ENCODE measurements at places on chromosomes 7 and 10. TPM values are rescaled to one million over a fixed set of nuclear protein-coding genes. Genes with fewer than 3 reads are reported as not detected.

LRRC27 gene
- total RNA-seq: 5.8 TPM

FGL2 gene
- total RNA-seq: 316 TPM

GALNT11 gene
- total RNA-seq: 36.4 TPM

HTR5A gene
- not detected for total RNA-seq

GIMAP1 gene
- 6.8 TPM for total RNA-seq

HOXA11 gene
- not detected for total RNA-seq

BMPER gene
- total RNA-seq: 2.8 TPM

DNA sequence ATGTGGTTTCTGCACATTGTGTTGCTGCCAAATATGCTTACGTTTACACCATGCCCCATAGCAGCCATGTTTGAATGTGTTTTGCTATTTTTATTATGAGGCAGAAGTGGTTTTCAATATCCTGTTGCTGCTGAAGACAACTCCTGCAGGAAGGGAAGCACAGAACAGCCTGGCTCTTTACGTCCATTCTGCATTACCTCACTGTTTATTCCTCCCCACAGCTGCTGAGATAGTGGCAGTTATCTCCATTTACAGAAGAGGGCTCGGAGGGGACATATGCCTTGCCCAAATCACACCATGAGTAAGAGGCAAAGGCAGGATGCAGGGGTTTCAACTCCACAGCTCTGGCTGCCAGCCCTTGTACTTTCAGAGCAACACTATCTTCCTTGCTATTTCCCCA lies 35.3 kb downstream of the PLPP4 start:
- no peaks in the 10 kb centered on the region for H3K27me3 ChIP-seq
- H3K4me1 ChIP-seq: no peaks in the 10 kb centered on the region
- peak; percentile 50 for DNase-seq

- peaks cover 13% of the 10 kb centered on the region for H3K4me1 ChIP-seq
- no peak overlapping the region for H3K4me3 ChIP-seq
- H3K36me3 ChIP-seq: no peaks in the 10 kb centered on the region
- H3K27me3 ChIP-seq: no peaks in the 10 kb centered on the region
Observed at GRCh38 chr10:103238506-103239252, 7.0 kb upstream of the RPEL1 start.

DNA sequence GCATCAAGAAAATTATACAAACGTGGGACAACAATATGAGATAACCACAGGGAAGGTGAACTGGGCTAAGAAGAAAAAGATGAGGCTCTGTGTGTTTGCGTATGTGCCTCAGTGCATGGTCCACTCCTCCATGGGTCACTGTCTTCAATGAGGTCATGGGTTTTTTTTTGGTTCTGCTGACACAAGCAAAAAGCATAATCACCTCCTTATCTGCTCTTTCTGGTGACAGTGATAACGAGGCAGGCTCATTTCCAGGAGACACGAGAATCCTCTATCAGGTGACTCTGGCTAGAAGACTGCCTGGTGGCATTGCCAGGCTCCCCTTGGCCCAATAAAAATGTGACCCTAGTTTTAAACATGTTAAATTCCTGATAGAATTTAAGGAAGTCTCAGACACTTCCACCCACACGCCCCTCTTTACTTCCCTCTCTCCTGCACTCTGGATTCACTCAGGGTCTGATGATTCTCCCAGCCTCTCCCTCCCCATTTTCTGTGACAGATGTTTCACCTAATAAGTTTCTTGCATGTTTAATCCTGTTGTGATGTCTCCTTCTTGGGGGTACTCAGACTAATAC lies 35.3 kb upstream of the CDCA7L start:
- peak; percentile 60 for DNase-seq
- no peak overlapping the region for H3K4me3 ChIP-seq

DNA sequence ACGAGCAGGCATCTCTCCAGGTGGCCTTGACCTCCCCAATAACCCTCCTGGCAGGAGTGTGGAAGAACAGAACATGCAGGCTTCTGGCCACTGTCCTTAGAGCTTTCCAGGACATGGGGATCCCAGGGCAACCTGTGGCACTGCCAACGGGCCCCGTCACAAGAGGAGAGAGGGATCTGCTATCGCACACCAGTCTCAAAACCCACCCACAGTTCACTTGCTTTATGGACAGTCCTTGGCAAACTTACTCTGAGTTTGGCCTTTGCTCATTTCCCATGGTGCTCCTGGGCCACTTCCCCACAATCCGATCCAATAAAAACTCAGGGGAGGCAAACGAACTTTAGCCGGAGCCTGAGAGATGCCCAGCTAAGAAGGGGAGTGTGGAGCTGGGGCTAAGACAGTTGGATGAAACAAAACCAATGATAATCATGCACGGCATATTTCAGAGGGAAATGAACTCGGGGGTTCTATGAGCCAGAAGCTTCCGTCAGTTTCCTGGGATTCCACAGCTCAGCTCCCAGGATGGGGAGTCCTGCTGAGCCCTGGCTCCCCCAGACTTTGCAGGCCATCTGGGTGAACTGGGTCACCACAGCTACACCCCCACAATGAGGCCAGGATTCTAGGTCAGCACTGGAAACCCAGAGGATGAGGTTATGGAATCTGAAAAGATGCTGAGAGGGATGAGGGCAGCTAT lies 158.4 kb downstream of the NEURL1 start:
- H3K4me1 ChIP-seq: peaks cover 77% of the 10 kb centered on the region
- H3K27ac ChIP-seq: peak overlapping the region; percentile 76
- no peaks in the 10 kb centered on the region for H3K27me3 ChIP-seq
- H3K4me3 ChIP-seq: no peak overlapping the region
- DNase-seq: no peak

- no peak overlapping the region for H3K27ac ChIP-seq
- H3K36me3 ChIP-seq: no peaks in the 10 kb centered on the region
- H3K4me1 ChIP-seq: peaks cover 15% of the 10 kb centered on the region
- H3K4me3 ChIP-seq: no peak overlapping the region
Observed at GRCh38 chr10:46524472-46525176, 31.8 kb downstream of the GPRIN2 start.

- H3K4me3 ChIP-seq: no peak overlapping the region
- H3K27ac ChIP-seq: peak overlapping the region; percentile 82
- no peak for DNase-seq
- H3K36me3 ChIP-seq: peaks cover 55% of the 10 kb centered on the region
- H3K27me3 ChIP-seq: no peaks in the 10 kb centered on the region
Observed at GRCh38 chr10:104259999-104260774, 5.5 kb downstream of the GSTO1 start.

DNA sequence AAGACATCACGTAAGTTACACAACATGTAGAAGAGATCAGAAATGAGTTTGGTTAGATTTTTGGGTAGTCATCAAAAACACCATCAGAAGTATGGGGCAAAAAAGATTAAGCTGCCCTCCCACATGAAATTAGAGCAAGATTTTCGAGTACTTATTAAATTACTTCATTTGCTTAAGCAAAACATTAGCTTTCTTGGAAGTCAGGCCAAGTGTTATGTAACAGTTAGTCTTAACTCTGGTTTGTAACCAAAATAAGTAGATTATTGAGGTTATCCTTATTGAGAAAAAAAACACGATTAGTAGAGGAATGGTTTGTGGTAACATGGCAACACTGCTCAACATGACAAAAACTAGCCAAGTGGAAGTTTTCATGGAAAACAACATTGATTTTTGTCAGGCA lies 37.9 kb downstream of the HBP1 start:
- H3K27ac ChIP-seq: no peak overlapping the region
- H3K4me3 ChIP-seq: no peak overlapping the region
- H3K27me3 ChIP-seq: no peaks in the 10 kb centered on the region

GRCh38 chr10:60921633-60922032 lies 22.4 kb downstream of the RHOBTB1 start:
- no peak for DNase-seq
- peaks cover 10% of the 10 kb centered on the region for H3K4me1 ChIP-seq
- H3K27me3 ChIP-seq: no peaks in the 10 kb centered on the region
- H3K27ac ChIP-seq: no peak overlapping the region
- no peak overlapping the region for H3K4me3 ChIP-seq

- H3K4me1 ChIP-seq: peaks cover 54% of the 10 kb centered on the region
- H3K36me3 ChIP-seq: peaks cover 8% of the 10 kb centered on the region
- peak overlapping the region; percentile 97 for H3K4me3 ChIP-seq
- DNase-seq: no peak
- peak overlapping the region; percentile 87 for H3K27ac ChIP-seq
- H3K27me3 ChIP-seq: no peaks in the 10 kb centered on the region
Observed at GRCh38 chr10:7788639-7789286, 786 bp downstream of the ATP5F1C start.

DNA sequence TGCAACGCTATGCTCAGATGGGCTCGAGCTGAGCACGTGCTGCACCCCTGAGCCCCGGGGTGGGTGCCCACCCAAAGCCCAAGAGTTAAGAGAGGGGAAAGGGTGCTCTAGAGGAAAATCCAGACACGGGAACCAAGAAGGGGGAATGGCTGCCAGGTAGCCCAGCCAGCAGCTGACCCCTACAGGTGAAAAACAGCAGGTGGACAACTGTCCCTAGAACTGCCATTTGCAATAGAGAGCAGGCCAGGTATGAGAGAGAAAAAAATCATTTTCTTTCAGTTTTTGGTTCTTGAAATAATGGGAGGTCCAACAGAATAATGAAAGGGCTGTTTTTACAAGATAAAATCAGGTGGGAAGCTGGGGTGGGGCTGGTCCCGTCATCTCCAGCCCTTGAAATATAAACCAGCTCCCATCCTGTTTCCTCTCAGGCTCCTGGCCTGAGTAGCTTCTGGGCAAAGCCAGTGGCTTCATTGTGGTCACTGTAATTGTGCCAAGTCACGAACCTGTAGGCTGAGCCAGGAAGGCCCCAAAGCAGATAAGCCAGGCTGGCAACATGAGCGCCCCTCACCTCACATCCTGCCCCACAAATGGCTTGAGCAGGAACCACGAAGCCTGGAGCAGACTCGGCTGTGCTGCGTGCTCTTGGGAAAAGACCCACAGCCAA lies 257.8 kb downstream of the SNX10 start:
- no peaks in the 10 kb centered on the region for H3K36me3 ChIP-seq
- no peaks in the 10 kb centered on the region for H3K27me3 ChIP-seq
- no peaks in the 10 kb centered on the region for H3K4me1 ChIP-seq
- H3K4me3 ChIP-seq: no peak overlapping the region

GRCh38 chr10:110696436-110696835 lies 52.3 kb downstream of the RBM20 start:
- no peaks in the 10 kb centered on the region for H3K27me3 ChIP-seq
- H3K4me1 ChIP-seq: peaks cover 4% of the 10 kb centered on the region
- H3K27ac ChIP-seq: no peak overlapping the region
- H3K36me3 ChIP-seq: no peaks in the 10 kb centered on the region
- no peak for DNase-seq

GRCh38 chr7:22546769-22547168 lies 46.8 kb upstream of the STEAP1B start:
- H3K4me3 ChIP-seq: no peak overlapping the region
- DNase-seq: no peak
- H3K27me3 ChIP-seq: peaks cover 19% of the 10 kb centered on the region
- no peaks in the 10 kb centered on the region for H3K36me3 ChIP-seq

GRCh38 chr7:108290459-108291151 lies 160.4 kb upstream of the LAMB4 start:
- no peaks in the 10 kb centered on the region for H3K36me3 ChIP-seq
- DNase-seq: no peak
- no peaks in the 10 kb centered on the region for H3K27me3 ChIP-seq
- no peak overlapping the region for H3K27ac ChIP-seq
- H3K4me3 ChIP-seq: no peak overlapping the region
- H3K4me1 ChIP-seq: no peaks in the 10 kb centered on the region

GRCh38 chr10:72243822-72244437 lies 27.9 kb upstream of the ASCC1 start:
- peaks cover 78% of the 10 kb centered on the region for H3K4me1 ChIP-seq
- H3K4me3 ChIP-seq: no peak overlapping the region
- peak; percentile 93 for DNase-seq
- H3K27me3 ChIP-seq: no peaks in the 10 kb centered on the region
- peak overlapping the region; percentile 97 for H3K27ac ChIP-seq
- H3K36me3 ChIP-seq: no peaks in the 10 kb centered on the region

- no peak for DNase-seq
- H3K27ac ChIP-seq: no peak overlapping the region
- H3K27me3 ChIP-seq: no peaks in the 10 kb centered on the region
- no peaks in the 10 kb centered on the region for H3K36me3 ChIP-seq
- H3K4me1 ChIP-seq: peaks cover 17% of the 10 kb centered on the region
Observed at GRCh38 chr7:1080252-1080920, 7.5 kb upstream of the GPER1 start.

GRCh38 chr10:68955355-68955831 lies 577 bp upstream of the DDX21 start:
- H3K4me1 ChIP-seq: peaks cover 19% of the 10 kb centered on the region
- peaks cover 27% of the 10 kb centered on the region for H3K36me3 ChIP-seq
- H3K4me3 ChIP-seq: peak overlapping the region; percentile 73
- no peak for DNase-seq

DNA sequence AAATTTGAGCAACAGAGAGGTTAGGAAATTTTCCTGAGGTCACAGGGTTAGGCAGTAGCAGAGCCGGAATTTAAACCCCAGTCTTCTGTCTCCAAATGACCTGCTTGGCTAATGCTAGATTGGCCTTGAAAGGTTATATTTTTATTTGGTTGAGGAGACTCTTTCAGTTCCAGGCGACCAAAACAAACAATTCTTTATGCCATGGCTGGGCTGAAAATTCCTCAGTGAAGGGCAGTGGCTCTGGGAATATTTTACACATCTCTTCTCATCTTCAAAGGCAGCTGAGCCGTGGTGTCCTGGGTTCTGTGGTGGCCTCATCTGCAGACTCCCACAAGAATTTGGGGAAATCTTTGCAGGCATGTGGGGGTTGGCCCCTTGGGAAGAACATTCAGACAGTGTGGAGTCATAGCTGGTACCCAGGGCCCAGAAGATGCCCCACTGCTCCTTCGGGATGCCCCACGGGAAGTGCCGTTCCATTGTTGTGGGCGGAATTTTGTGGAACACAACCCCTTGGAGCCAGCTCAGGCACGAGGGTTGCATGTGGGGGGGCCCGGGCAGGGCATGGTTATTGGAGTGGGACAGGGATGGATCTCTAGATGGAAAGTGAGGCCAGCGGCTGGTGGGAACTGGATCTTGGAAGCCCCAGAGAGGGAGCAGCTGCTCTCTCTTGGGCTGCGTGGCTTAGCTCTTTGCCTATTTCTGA lies 33.2 kb downstream of the RPS24 start:
- H3K4me3 ChIP-seq: no peak overlapping the region
- H3K36me3 ChIP-seq: no peaks in the 10 kb centered on the region
- no peaks in the 10 kb centered on the region for H3K4me1 ChIP-seq
- DNase-seq: no peak

DNA sequence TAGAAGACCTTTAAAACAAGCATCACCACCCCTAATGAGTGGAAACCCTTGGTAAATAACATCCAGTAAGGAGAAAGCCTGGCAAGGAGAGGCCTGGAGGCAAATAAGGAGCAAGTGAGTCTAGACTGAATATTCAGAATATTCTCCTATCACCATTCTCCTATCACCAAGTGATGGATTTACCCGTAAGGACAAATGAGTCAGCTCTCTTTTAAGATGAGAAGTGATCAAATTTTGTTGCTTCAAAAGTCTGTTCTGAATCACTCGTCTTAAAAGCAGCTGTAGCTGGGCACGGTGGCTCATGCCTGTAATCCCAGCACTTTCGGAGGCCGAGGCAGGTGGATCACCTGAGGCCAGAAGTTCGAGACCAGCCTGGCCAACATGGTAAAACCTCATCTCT lies 28.4 kb downstream of the KIAA1549 start:
- no peak for DNase-seq
- H3K27ac ChIP-seq: no peak overlapping the region
- H3K4me3 ChIP-seq: no peak overlapping the region
- H3K4me1 ChIP-seq: no peaks in the 10 kb centered on the region
- no peaks in the 10 kb centered on the region for H3K36me3 ChIP-seq

GRCh38 chr10:73876971-73877370 lies 2.6 kb upstream of the CAMK2G start:
- peaks cover 44% of the 10 kb centered on the region for H3K4me1 ChIP-seq
- H3K4me3 ChIP-seq: no peak overlapping the region
- no peaks in the 10 kb centered on the region for H3K36me3 ChIP-seq
- H3K27ac ChIP-seq: peak overlapping the region; percentile 87
- DNase-seq: no peak

Data from esophagus muscularis mucosa (tissue), 4 donors.